ENCODE measurements at places on chromosomes 2 and 18.

DNA sequence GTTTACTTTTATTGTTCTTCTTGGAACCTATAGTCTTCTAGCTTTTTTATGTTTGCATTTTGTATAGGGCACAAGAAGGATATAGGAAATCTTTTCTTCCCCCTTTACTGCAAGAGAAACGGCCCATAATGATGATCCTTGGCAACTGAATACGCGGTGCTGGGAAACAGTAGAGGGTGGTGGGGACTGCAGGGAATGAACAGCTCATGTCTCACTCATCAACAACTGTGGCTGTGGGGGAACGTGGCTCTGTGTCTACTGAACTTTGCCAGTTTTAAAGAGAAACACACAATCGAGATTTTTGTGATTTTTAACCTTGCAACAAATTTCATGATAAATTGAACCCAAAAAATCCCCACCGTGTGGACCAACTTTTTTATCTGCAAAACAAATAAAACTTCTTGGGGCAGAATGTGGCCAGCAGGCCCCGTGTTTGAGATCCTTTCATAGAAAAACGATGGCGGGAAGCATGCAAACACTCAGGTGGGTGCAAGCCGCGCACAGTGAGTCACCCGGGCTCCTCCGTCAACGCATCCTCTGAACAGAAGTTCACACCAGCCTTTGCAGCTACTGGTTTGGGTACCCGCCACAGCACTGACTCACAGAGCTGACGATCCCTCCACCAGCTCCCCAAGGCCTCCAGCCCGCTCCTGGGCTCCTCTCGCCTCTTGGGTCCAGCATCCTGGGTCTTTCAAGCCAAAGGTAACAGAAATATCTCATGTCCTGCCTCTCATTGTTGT lies 149.3 kb downstream of the COL6A3 start:
- no peak for DNase-seq

- DNase-seq, result no peak
Observed at GRCh38 chr2:105290981-105291660, 38.4 kb downstream of the TGFBRAP1 start.

GRCh38 chr18:8277270-8277669 lies 332.0 kb upstream of the RAB12 start:
- no peak for DNase-seq

DNA sequence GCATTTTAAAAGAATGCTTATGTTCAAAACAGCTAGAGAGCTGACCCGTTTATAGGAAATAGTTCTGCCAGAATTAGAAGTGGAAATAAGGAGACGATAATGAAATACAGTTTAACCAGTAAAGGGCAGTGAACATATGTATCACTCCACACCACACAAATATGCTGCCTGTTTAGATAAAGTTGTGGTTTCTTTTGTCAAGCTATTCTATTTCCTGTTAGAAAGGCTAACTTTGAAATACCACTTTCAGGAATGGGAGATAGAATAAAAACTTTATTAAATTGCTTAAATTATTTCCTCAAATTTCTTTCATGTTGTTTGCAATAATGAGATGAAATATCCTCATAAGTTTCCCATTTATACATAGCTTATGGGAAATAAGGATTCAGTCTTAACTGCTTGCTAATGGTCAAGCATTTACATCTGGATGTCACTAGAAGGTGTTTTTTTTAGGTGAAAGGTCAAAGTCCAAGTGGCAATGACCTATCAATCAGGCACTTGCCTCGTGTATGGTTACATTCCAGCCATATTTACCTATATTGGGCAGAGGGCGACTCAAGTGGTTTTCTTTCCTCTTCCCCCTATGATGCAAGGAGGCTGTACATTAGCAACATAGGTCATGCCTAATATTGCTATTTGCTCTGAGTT lies 148.9 kb downstream of the ZEB2 start:
- DNase-seq, result no peak

DNA sequence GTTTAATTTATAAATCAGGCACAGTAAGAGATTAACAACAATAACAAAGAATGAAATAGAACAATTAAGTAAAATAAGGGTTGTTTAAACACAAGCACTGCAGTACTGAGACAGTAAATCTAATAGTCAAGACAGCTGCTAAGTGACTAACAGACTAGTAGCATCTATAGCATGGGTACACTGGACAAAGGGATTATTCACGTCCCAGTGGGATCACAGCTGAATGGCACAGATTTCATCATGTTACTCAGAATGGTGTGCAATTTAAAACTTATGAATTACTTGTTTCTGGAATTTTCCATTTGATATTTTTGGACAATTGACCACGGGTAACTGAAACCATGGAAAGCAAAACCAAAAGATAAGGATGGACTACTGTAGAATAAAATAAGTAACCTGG lies 161.9 kb upstream of the DAPL1 start:
- DNase-seq, result no peak

DNA sequence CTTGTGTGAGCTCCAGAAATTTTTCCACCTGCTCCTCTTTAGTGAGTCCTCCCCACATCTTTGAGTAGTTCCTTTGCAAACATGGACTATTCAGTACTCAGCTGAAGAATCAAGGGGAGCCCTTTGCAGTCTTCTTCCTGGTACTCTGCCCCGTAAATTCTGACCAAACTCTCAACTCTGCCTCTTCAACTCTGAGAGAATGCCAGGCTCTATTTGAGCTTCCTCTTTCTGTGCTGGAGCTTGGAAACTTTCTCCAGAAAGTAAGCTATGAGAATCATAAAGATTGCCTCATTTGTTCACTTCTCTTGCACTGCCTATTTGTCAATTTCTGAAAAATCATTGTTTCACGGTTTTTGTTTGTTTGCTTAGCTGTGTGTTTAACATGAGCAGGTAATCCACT lies 7.4 kb upstream of the STAT4 start:
- DNase-seq, result no peak

- DNase-seq, result no peak
Observed at GRCh38 chr2:176093898-176094249, 1.4 kb downstream of the HOXD13 start.

DNA sequence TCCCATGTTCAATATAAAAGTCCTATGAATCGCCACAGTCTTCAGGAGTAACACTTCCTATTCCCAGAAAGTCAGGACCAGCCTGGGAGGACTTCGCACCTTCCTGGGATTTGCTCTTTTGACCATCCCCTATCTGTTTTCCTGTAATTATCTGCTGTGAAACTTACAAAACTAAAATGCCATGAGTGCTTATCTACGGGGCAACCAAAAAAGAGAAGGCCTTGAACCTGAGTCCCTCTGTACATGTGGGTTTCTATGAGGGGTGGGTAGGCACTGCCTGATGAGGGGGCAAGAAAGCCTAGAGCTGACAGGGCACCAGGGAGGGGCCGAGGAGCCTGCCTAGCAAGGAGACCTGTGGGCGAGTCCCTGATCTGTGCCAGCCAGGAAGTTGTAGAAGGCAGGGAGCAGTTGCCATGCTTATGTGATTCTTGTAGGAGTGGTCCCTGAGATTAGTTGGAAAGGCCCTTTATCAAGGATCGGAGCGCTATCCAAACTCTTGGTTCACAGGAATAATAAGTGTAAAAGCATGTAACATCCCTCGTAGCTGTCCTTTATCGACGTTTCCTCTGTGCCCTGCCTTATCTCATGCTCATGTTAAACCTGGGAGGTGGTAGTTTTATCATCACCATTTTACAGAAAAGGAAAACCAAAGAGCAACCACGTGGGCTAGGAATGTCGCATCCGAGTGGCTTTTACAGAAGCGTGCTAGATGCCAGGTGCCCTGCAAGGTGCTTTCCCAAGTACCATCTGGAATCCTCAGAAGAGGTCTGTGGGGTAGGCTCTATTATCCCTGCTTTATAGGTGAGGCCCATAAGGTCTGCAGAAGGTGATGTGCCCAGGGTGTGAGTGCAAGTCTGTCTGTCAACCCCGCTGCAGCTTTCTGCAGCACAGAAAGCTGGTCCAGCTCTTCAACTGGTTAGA lies 111.8 kb downstream of the B3GNT2 start:
- DNase-seq, result no peak

- DNase-seq, result no peak
Observed at GRCh38 chr2:12014088-12014960, 267.9 kb downstream of the LPIN1 start.

GRCh38 chr18:62996566-62996965 lies 281.2 kb downstream of the PHLPP1 start:
- no peak for DNase-seq

- DNase-seq, result no peak
Observed at GRCh38 chr2:48510329-48510728, 19.6 kb upstream of the STON1 start.

GRCh38 chr2:96623116-96623515 lies 15.0 kb downstream of the KANSL3 start:
- no peak for DNase-seq

- DNase-seq, result no peak
Observed at GRCh38 chr2:7555260-7555659, 638.0 kb downstream of the RNF144A start.

- DNase-seq, result no peak
Observed at GRCh38 chr2:12728221-12728777, 11.6 kb downstream of the TRIB2 start.

DNA sequence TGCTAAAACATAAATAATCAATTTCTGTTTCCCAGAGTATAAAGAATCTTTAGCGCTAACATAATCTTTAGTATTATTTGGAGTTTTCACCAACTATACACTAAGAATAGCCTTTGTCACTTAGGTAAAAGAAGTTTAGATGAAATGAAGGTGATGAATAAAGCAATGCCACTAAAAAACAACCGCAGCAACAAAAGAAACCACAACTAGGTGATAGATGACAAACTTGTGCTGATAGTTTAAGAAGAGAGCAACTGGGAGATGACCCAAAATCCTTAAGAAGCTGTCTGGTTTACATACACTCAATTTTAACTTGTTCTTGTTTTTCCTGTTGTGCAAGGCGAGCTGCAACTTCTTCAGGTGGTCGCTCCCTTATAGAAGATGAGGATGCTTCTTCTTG lies 24.8 kb downstream of the IMMT start:
- DNase-seq, result no peak

DNA sequence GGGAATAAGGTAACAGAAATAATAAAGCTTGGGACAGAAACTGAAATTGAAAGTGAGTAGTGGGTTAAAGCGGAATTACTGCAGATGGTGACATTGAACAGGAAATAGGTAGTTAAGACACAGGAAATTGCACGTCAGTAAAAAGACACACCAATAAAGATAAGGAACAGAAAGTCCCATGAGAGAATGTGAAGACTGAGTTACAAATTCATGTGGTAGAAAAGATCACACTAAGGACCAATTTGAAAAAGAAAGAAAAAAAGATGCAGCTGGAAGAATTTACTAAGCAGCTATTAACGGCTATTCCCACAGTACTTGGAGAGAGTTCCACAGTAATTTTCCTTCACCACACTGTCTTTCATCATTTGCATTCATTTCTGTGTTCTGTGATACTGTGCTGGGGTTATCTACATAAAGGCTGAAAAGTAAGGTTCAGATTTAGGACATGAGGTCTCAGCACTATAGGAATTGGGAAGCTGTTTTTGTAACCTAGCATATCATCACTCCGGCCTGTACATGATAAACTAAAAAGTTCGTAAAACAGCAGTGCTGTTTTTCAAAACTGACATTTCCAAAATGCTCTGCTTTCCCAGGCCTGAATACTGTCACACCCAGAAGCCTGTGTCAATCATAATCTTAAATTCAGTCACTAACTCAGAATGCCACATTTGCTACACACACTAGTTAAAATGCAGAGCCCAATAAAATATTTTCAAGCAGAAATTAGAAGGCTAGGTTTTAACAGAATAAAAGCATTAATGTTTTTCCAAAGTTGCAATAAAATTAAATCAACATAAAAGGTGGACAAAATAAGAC lies 42.9 kb downstream of the SRBD1 start:
- DNase-seq, result no peak

GRCh38 chr2:221492636-221493035 lies 79.5 kb downstream of the EPHA4 start:
- no peak for DNase-seq

- DNase-seq, result no peak
Observed at GRCh38 chr2:5373200-5373599, 319.0 kb upstream of the SOX11 start.

DNA sequence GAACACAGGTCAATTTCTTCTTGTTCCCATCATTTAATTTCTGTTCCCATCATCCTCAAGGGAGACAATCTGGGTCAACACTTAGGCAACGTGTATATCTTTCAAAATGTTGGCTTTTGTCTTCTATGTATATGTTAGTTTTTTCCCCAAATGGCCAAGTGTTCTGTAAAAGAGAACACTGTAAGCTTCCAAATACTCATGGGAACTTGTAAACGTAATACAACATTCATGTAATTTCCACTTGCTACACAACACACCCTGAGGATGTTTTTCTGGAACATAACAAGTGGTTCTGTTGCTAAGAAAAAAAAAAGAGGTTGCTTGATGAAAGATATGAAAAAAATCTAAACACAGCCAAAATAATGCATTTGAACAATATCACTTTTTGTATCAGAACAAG lies 149.1 kb downstream of the ATAD2B start:
- DNase-seq, result no peak

- no peak for DNase-seq
Observed at GRCh38 chr2:71340176-71340575, 8.6 kb downstream of the ZNF638 start.

GRCh38 chr2:206193671-206194357 lies 34.1 kb downstream of the EEF1B2 start:
- DNase-seq, result no peak

GRCh38 chr2:11498543-11499034 lies 32.6 kb upstream of the E2F6 start:
- peak; percentile 65 for DNase-seq

- DNase-seq, result no peak
Observed at GRCh38 chr2:192236136-192236535, 41.4 kb upstream of the TMEFF2 start.

DNA sequence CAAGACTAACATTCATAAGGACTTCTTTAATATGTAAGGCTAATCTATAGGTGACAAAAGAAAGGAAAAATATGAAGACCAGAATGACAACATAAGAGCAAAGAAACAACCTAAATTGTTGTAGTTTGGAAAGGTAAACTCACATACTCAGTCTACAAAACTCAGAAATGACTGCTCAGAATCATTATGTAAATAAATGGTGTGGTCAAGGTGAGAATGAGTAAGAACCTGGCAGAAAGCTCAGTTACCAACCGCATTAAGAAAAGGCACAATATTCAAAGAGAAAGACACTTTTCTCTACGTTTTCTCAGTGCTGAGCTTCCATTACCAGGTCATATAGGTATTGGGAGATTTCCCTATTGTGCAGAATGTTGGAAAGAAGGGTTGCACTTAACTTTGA lies 15.8 kb downstream of the ATF2 start:
- DNase-seq, result no peak

Measured in C1 segment of cervical spinal cord (tissue), 14 donors.